ENCODE measurements at places on chromosomes 1 and 21.

- DNase-seq, result no peak
Measured at GRCh38 chr1:77639056-77639455, 43.4 kb downstream of the ZZZ3 start.

DNA sequence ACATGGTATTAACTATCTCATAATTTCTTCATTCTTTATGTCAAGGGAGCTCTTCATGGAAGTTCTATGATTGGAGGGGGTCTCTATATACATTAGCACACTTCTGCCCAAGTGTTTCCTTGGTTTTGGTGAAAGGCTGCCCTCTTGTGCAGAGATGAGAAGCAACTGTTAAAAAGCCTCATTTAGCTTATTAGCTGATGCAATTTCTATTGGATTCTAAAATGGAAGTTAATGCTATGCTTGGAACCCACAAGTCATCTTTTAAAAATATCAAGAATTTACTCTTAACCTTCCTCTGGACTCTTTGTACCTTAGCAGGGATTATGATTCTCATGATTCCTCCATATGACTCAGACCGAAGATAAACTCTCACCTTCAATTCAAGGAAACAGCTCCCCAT, 328.9 kb downstream of the PTBP2 start:
- DNase-seq, result no peak

GRCh38 chr1:157849229-157849875, 7.7 kb upstream of the CD5L start:
- no peak for DNase-seq

DNA sequence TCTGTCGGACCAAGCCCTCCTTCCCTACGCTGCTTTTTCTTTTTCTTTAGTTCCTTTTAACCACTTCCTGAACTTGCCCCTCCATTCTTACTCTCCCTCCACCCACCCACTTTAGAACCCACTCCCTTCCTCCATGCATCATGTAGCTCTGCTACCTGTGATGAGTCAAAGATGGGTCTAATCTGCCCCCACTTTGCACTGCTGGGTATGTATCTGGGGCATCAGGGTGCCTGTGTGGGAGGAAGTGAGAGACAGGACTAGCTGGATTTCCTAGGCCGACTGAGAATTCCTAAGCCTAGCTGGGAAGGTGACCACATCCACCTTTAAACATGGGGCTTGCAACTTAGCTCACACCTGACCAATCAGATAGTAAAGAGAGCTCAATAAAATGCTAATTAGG, 157.7 kb downstream of the SEC16B start:
- DNase-seq, result no peak

- DNase-seq, result no peak
Measured at GRCh38 chr1:118250232-118250631, 65.2 kb upstream of the SPAG17 start.

- DNase-seq, result no peak
Measured at GRCh38 chr1:43526002-43526401, 4.7 kb upstream of the PTPRF start.

DNA sequence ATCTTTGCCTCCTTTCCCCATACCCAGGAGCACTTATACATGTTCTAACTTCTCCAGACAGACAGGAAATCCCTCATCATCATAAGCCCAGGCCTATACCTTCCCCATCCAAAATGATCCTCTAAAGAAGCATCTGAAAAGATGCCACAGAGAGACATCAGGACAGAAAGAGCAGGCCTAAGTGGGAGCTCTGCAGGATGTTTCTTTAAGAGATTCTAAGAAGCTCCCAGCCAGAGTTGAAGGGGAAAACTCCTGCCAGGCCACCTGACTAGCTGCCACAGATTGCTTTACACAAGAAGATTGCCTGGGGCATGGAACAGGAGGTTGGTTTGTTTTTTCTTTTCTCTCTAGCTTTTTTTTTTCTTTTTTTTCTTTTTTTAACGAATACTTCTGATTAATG, 275.8 kb downstream of the VAV3 start:
- no peak for DNase-seq

DNA sequence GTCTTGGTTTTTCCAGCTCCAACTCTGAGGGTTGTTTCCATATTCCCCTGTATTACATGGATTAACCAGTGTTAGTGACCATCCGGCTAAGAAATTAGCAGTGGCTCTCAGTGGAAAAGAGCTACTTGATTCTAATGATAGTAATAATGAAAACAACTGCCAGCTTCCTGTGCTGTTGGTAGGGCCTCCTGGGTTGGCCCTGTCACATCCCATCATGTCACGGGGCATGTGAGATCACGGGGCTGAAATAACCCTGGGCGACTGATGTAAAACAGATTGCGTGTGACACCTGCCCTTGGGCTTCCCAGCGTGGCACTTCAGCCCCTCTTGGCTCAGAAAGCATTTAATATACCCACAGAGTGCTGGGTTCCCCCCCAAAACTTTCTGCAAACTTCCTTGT, 149.0 kb downstream of the ROR1 start:
- no peak for DNase-seq

DNA sequence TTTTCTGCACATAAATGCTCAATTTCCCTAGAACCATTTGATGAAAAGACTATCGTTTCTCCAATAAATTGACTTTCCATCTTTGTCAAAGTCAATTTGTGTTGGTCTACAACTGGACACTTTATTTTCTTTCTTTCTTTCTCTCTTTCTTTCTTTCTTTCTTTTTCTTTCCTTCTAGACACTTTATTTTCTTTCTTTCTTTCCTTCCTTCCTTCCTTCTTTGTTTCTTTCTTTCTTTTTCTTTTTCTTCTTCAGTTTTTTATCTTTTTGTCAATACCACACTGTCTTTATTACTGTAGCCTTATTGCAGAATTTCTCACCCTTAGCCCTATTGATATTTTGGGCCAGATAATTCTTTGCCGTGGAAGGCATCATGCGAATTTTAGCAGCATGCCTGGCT, 73.5 kb downstream of the FASLG start:
- DNase-seq, result no peak

DNA sequence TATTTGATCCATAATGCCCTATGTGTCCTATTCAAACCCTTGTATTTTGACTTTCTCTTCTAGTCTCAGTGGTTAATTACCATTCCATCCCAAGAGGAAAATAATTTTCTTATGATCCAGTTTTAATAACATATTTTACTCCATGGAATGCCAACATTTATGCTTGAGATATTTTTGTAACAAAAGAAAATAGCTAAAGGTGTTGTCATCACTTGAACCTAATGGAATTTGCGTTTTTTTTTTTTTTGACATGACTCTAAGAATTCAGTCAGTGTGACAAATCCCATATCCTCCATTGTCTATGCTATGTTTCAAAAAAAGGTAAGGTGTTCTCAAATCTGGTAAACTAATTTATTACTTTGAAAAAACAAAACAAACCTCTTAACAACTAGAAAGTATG, 324.1 kb upstream of the ADAMTS5 start:
- no peak for DNase-seq

DNA sequence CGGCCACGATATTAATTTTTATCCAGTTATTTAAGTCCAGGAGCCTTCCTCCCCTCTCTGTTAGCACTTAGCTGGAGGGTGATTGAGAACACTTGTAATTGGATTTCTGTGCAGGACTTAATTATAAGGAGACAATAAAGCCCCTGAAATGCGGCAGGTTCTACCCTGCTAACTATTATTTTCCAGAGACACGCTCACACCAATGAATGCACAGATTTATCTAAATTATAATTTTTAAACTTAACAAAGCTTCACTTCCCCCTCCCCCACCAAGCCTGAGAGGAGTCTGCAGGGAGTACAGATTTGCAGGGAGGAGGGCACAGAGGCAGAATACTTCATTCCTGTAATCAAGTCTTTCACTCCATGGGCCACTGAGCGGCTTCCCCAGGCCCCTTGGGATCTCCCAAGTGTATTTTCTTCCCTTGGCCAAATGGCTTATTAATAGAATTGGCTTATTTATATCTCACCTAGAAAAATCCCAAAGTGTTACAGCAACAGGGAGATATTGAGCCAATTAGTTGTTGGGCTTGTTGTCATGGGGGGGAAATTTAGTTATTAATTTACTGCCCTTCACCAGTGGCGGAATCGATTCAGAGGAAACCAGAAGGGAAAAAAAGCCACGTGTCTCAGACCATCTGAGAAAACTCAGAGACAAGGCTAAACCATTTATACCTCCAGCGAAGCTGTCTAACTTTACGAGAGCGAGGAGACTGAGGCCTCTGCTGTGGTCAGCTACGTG, 99.0 kb upstream of the CD34 start:
- no peak for DNase-seq

GRCh38 chr1:229685149-229685548, 59.1 kb downstream of the URB2 start:
- no peak for DNase-seq

- no peak for DNase-seq
Measured at GRCh38 chr21:35044770-35045541, 4.1 kb downstream of the RUNX1 start.

Data from activated naive CD4-positive, alpha-beta T cell (primary cell).